ENCODE measurements at places on chromosomes 5 and 9.

- DNase-seq = no peak
These were observed 64.8 kb downstream of the SMIM23 start for GRCh38 chr5:171850324-171850947.

DNA sequence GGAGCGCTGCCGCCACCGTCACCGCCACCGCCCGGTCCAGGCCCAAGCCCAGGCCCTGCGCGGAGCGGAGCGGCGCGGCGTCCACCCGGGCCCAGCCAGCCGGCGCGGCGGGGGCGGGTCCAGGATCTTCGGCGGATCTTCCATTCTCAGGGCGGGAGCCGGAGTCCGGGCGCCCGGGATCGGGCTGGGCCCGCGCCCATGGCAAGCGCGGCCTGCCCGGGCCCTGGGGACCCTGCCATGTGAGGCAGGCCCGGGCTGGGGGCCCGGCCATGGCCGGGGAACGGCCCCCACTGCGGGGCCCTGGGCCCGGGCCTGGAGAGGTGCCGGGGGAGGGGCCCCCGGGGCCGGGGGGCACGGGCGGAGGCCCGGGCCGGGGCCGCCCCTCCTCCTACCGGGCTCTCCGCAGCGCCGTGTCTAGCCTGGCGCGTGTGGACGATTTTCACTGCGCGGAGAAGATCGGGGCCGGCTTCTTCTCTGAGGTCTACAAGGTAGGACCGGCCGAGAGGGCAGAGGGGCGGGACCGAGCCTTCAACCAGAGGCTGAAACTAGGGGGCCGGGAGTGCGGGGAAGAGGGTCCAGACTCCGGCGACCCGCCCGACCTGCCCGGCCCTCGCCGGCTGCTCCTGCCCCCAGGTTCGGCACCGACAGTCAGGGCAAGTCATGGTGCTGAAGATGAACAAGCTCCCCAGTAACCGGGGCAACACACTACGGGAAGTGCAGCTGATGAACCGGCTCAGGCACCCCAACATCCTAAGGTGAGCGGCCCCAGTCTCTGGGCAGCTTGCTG, 482 bp downstream of the TESK1 start:
- no peak for DNase-seq

- no peak for DNase-seq
These were observed 141.7 kb downstream of the NXNL2 start for GRCh38 chr9:88676644-88677043.

GRCh38 chr5:68456756-68457217, 241.2 kb downstream of the PIK3R1 start:
- DNase-seq = no peak

- DNase-seq = no peak
These were observed 430.9 kb downstream of the CHSY3 start for GRCh38 chr5:130335117-130335516.

GRCh38 chr9:79028101-79028500, 543.7 kb upstream of the TLE4 start:
- no peak for DNase-seq

GRCh38 chr9:135559606-135560005, 1.9 kb upstream of the PAEP start:
- no peak for DNase-seq

DNA sequence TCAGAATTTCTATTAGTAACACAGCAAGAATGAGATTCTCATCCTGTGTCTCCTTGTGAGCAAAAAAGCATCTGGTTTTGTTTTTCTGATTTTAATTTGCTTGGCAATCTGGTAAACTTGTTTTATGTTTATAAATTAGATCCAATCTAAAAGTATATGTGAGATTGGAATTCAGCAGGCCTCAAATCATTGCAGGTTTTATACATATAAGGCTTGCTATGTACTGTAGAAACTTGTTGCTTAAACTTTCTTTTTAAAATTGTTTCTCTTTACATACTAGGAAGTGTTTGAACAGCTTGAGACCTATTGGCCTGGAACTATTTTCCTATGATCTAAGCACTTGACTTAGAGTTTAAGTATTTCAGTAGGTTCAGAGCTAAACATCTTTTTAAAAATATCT, 1037.8 kb downstream of the NR2F1-AS1 start:
- DNase-seq = no peak

DNA sequence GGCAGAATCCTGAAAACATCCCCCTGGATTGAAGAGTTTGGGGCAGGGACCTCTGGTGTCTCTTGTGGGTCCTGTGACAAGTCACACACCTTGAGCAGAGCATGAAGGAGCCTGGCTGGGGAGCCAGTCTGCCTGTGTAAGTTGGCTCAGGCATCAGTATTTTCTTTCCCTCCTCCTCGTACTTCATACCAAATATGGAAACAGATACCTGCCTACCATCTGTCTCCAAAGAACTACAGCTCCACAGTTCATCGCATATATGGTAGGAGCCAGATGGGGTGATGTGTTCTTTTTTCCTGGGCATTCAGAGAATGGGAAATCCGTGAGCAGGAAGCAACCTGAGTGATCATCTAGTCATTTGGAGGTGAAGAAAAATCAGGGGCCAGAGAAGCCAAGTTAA, 177.3 kb upstream of the RAD23B start:
- DNase-seq = no peak

GRCh38 chr5:108398964-108399363, 17.1 kb upstream of the FBXL17 start:
- no peak for DNase-seq

DNA sequence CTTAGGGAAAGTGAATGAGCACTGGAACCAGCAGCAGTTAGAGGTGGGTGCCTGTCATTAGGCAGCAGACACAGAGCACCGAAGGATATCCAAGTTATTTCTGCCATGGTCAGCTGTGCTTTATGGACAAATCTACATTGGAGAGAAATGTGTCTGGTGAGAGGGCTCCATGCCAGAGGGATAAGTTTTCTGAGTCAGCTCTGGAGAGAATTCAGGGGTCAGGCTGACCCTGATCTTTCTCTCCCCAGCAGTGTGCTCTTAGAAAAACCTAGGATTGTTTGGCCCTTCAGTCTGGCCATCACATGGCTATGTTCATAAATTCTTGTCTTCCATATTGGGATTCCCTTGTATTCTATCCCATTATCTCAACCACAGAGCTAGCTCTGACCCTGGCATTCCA, 8.9 kb upstream of the IL17B start:
- DNase-seq = no peak

DNA sequence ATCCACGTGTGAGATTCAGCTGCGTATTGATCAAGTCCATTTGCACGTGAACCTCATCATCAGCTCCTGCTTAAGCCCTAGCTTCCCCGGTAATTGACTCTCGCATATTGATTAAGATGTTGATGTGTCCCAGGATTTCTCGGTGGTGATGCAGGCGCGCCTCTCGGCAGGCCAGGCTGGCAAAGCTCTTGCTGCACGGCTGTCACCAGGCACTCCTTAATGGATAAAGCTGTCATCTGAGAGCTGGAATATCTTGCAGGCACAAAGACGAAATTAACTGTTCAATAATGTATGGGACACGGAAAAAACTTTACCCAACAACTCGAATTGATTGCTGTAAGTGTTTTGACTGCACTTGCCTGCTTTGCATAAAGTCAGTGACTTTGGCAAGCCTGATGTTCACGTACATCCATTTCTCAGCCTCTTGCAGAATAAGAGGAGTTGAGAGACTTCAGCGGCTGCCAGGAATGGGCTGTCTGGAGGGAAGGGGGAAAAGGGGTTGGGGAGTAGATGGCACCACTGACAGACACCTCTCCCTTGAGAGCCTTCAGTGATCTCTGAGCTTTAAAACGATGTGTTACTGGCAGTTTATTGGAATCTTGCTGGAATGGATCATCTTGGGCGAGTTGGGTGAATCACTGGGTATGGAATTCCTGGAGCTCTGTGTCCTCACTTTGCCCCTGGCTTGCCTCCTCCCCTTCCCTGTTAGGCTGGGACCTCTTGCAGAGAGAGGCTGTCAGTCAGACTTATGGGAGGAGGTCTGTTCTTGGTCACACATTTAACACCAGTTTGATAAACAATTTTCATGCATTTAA, 650.3 kb downstream of the CCDC171 start:
- no peak for DNase-seq

GRCh38 chr5:175751369-175751768, 93.5 kb downstream of the HRH2 start:
- DNase-seq = no peak

DNA sequence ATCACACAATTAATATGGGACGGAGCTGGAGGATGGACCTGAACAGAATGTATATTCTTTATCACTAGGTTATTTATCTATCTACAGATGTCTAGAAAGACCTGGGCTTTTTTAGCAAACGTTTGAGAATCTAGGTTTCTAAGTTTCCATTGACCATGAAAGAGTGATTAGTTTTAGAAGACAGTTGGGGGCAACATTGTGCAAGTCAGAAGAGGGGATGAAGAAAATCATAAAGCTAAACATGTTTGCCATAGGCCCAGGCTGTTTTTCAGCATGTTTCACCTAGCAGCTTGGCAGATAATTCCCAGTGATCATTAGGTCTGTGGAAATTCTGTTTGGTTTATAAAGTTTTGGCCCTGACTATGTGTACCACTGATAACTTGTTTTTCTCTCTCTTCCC, 44.1 kb upstream of the CDKN2B start:
- DNase-seq = no peak

DNA sequence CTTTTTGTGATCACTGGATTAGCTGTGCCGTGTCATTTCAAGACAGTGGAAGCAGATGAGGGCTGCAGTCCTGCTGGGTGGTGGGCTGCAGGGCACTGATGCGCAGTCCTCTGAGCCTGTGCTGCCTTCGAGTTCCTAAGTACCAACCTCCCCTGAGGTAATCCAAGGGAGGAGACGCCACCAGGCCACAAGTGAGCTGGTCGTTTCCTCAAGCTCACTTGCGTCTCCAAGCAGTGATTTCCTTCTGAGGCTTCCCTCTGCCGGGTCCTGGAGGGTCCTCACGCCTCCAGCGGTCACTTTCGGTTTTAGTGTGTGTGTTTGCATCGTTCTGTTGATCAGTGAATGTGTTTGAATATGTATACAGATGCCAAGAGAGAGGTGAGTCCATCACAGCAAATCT, 115.7 kb downstream of the TRIO start:
- DNase-seq = no peak

GRCh38 chr5:135333732-135334515, 65.1 kb downstream of the MACROH2A1 start:
- DNase-seq = no peak

DNA sequence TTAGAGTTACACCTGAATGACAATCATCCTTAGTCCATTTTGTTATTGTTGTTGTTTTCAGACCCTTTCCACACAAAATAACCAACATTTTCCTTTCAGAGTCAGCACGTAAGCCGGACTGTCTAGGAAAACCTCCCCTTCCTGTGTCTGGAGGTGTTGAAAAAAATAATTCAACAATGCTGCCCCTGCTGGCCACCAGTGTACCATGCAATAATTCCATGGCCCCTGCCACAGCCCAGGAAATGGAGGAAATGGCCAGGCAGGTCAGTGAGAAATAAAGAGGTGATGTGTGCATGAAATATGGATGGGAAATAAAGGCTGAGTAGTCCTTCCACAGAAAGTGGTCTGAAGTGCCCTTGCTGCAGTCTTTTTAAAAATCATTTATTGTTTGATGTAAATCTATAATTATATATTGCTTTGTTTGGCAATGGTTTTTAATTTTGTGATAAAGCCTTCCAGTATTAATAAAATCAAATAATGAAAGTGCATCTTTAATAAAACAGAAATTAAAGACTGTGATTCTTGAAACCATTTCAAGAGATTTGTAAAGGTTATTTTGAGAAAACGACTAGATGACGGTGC, 152.8 kb upstream of the PAPPA start:
- no peak for DNase-seq

DNA sequence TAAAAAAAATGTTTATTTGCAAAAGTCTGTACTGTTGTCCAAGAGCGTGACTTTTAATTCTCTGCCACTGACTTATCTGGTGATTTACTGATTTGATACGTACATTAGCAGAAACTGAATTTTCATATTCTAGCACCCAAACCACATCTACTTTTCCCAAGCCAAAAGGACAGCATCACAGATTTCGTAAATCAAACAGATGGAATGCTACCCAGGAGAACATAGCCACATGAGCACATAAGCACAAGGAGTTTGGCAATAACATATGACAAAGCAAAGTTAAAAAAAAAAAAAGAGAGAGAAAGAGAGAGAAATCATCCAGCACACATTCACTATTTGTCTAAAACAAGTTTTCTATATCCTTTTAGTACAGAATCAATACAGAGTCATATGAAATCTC, 83.7 kb downstream of the HINT1 start:
- no peak for DNase-seq

- no peak for DNase-seq
These were observed 549.2 kb upstream of the GRAMD2B start for GRCh38 chr5:125874057-125874456.

GRCh38 chr5:143345671-143346440, 57.6 kb downstream of the NR3C1 start:
- DNase-seq = no peak

- DNase-seq = no peak
These were observed 511.5 kb downstream of the FOXD4L5 start for GRCh38 chr9:64773491-64773931.

DNA sequence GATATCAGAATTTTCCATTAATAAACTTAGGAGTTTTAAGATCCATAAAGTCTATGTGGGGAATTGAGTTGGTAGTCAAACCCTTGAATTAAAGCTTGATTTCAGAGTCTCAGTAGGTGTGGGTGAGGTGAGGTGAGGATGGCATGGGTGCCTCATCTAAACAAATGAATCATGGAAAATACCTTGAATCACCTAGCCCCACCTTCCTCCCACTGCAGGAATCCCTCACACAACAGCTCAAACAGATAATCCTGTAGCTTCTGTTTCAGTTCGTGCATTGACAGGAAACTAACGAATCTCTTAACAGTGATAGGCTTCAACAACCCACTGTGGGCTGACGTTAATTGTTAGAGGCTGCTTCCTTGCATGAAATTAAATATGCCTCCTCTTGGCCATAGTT, 185.0 kb downstream of the SREK1 start:
- no peak for DNase-seq

- no peak for DNase-seq
These were observed 142.4 kb upstream of the IRX4 start for GRCh38 chr5:2024986-2025721.

GRCh38 chr9:125701351-125701750, 5.7 kb downstream of the MAPKAP1 start:
- no peak for DNase-seq

DNA sequence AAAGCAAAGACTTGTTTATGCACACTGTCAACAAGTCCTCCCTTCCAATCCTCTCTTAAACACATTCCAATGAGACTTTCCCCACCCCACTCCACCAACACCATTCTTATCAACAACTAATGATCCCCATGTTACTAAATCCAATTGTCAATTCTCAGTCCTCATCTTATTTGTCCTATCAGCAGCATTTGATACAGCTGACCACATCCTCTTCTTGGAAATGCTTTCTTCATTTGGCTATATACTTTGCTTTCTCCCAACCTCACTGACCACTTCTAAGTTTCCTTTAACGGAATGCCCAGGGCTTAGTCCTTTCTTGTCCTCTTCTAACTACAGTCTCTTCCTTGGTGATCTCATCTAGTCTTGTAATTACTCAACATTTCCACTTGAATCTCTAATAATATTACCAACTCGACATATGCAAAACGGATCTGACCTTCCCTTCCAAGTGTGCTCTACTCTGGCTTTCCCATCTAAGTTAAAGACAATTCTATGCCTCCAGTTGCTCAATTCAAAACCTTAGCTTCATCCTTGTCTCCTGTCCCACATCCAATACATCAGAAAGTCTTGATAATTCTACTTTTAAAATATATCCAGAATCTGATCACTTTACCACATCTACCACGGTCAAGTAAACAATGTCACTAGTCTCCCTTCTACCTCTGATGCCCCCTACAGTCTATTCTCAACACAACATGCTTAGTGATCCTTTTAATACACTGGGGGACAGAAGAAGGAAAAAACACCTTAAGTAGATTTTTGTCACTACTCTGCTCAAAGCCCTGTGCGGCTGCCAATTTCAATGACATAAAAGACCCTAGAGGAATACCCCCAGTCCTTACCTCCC, 25.5 kb downstream of the AGTPBP1 start:
- DNase-seq = no peak
